H1 (cell line): ENCODE measurements at places on chromosomes 2 and 18.

- H3K4me3 ChIP-seq: no peak overlapping the region
- H3K27me3 ChIP-seq: no peaks in the 10 kb centered on the region
- no peaks in the 10 kb centered on the region for H3K36me3 ChIP-seq
- no peak overlapping the region for H3K27ac ChIP-seq
- H3K4me1 ChIP-seq: no peaks in the 10 kb centered on the region; the same call in none of the 2 replicates
Observed at GRCh38 chr2:22798386-22798785, 586.6 kb upstream of the KLHL29 start.

- H3K27me3 ChIP-seq: no peaks in the 10 kb centered on the region
- no peak overlapping the region for H3K4me3 ChIP-seq
- DNase-seq: no peak
- H3K36me3 ChIP-seq: no peaks in the 10 kb centered on the region
- H3K4me1 ChIP-seq: peaks cover 5% of the 10 kb centered on the region; the same call in 1 of the 2 replicates
Observed at GRCh38 chr2:145593991-145594614, 1074.2 kb upstream of the ZEB2 start.

DNA sequence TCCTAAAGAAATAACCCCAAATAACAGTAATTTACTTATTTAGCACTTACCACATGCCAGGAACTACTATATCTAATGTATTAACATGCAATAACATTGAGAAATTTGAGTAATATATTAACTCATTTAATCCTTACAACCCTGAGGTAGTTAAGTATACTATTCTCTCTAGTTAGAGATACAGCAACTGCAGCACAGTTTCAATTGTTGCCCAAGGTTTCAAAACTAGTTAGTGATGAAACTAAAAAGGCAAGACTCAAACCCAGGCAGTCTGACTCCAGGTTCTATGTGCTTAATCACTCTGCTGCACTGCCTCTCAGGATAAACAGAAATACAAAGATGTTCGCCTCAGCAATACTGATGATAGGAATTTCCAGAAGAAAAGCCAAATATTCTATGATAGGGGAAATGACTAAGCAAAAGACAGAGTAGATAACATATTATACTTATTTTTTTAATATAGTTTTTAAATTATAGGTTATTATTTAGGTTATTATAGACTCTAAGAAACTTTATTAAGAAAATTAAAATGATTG lies 88.0 kb downstream of the SS18 start:
- H3K4me3 ChIP-seq: no peak overlapping the region
- H3K27me3 ChIP-seq: no peaks in the 10 kb centered on the region
- no peaks in the 10 kb centered on the region for H3K36me3 ChIP-seq
- H3K4me1 ChIP-seq: no peaks in the 10 kb centered on the region
- no peak for DNase-seq

DNA sequence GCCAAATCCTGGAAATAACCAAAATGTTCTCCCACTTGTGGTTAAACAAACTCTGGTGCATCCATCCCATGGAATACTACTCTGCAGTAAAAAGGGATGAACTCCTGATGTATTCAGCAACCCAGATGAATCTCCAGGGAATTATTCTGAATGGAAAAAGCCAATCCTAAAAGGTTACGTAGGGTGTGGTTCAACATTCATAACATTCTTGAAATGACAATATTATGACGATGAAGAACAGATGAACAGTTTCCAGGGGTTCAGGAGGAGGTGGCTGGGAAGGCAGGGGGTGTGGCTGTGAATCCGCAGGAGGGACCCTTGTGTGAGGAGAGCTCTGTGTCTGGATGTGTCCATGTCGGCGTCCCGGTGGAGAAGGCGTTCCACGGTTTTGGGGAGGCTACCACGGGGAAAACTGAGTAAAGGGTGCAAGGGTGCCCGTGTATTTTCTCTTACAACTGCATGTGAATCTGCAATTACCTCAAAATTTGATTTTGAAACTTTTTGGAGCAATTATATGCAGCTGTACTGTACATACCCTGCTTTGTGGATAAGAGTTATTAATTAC lies 47.3 kb downstream of the KCNG2 start:
- no peak overlapping the region for H3K4me3 ChIP-seq
- H3K4me1 ChIP-seq: 0 out of 2 replicates have a peak, but pooled peaks cover 2% of the 10 kb centered on the region
- no peaks in the 10 kb centered on the region for H3K36me3 ChIP-seq
- H3K27ac ChIP-seq: no peak overlapping the region

DNA sequence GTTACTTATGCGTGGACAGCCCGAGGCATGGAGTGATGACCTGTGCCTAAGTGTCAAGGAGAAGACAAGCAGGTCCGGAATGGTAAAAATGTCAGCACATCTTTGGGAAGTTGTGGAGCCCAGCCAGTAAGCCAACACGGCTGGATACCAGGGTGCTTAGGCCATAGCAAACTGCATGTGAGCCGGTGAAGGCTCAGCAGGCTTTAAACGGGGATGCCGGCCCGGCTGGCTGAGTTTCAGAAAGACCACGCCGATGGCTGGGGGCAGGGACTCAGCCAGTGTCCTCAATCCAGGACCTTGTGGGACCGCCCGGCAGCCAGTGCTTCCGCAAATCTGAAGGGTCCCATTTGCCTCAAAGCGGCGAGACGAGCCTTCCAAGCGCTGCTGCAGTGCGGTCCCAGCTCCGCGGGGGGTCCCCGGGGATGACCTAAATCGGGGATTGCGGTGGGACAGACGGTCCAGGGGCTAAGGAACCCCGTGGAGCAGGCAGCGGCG lies 946 bp upstream of the AGAP1 start:
- H3K4me3 ChIP-seq: peak overlapping the region; percentile 61
- H3K27ac ChIP-seq: no peak overlapping the region

- no peak for DNase-seq
- peaks cover 7% of the 10 kb centered on the region; the same call in 1 of the 2 replicates for H3K4me1 ChIP-seq
- H3K27me3 ChIP-seq: no peaks in the 10 kb centered on the region
Observed at GRCh38 chr2:101401906-101402305, 14.6 kb upstream of the CREG2 start.

GRCh38 chr2:217392930-217393584 lies 533.2 kb upstream of the TNP1 start:
- DNase-seq: no peak
- no peak overlapping the region for H3K4me3 ChIP-seq
- no peaks in the 10 kb centered on the region for H3K4me1 ChIP-seq

DNA sequence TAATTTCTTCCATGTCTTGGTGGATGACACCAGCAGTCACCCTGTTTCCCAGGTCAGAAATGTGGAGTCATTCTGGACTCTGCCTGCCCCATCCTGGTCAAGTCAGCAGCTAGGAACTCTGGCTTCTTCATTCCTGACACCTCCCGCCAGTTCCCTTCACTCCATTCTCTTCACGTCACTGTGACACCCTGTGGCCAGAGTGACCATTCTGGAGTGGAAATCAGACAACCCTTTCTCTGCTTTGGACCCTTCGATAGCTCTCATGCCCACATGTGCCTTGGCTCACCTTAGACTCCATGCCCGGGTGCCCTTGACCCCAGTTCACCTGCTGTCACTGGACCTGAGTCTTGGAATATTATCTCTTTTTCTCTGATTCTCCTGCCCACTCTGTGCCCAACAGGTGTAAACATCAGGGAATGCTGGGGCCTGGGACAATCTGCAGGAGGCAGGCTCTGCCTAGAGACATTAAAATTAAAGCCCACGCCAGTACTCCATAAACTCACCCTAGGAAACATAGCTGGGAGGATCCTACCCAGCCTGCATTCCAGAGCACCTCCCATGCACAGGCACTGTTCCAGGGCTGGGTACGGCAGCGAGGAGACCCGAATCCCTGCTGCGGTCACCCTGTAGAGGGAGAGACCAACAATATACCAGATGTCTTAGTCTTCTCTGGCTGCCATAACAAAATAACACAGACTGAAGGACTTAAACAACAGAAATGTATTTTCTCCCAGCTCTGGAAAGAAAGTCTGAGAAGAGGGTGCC lies 41.1 kb upstream of the FAHD2A start:
- H3K36me3 ChIP-seq: no peaks in the 10 kb centered on the region
- H3K27ac ChIP-seq: no peak overlapping the region
- no peaks in the 10 kb centered on the region for H3K4me1 ChIP-seq

- H3K27ac ChIP-seq: no peak overlapping the region
- H3K4me1 ChIP-seq: peaks cover 6% of the 10 kb centered on the region
- no peak overlapping the region for H3K4me3 ChIP-seq
- no peaks in the 10 kb centered on the region for H3K36me3 ChIP-seq
- no peak for DNase-seq
Observed at GRCh38 chr2:216246766-216247165, 125.5 kb downstream of the MARCHF4 start.

GRCh38 chr18:31245820-31246219 lies 72.1 kb upstream of the DSG1 start:
- no peaks in the 10 kb centered on the region for H3K27me3 ChIP-seq
- H3K4me3 ChIP-seq: no peak overlapping the region
- DNase-seq: no peak
- H3K36me3 ChIP-seq: no peaks in the 10 kb centered on the region
- no peak overlapping the region for H3K27ac ChIP-seq

DNA sequence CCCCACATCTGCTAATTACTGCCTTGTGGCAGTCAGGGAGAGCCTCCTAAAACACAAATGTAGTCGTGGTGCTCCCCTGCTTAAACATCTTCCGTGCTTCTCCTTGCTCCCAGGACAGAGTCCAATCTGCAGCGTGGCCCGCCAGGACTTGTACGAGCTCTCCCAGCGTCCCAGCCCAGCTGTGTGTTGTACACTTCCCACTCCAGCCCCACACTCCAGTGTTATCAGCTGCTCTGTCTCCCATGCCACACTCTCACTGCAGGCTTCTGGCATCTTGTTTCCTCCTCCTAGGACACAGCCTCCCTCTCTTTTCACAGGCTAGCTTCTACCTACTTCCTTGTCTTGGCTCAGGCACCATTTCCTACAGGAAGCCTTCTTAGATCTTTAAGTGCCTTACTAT lies 199.4 kb downstream of the ALPK2 start:
- no peak overlapping the region for H3K27ac ChIP-seq
- no peaks in the 10 kb centered on the region for H3K36me3 ChIP-seq
- DNase-seq: no peak
- peaks cover 4% of the 10 kb centered on the region for H3K4me1 ChIP-seq
- no peaks in the 10 kb centered on the region for H3K27me3 ChIP-seq

DNA sequence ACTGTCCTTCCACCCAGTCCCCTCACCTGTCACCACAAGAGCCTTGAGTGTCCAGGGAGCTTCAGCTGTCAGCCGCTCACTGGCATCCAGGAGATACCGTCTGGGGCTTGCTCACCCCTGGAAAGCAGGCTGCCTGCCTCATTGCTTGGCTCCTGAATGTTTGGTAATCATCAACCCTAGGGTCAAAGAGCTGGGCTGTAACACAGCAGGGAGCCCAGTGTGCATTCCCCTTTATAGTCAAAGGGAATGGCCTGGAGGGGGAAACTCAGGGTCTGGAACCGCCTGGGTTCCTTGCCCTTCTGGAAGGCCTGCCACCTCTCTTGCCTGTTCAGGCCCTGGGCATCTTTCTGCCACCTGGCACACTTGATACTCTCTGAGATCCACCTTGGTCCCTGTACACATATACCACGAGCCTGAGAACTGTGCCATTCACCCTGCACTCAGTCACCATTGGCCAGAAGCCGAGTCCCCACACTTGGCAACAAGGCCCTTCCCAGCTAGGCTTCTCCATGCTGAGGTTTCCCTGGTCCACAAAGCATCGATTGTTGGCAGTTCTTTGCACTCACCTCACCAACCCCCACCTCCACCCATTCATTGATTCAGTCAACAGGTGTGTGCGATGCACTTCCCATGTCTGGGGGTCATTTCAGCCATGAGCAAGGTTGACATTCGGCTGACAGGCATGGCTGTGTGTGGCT lies 35.0 kb downstream of the TPRKB start:
- no peak overlapping the region for H3K4me3 ChIP-seq
- H3K36me3 ChIP-seq: no peaks in the 10 kb centered on the region

- no peak for DNase-seq
- peaks cover 1% of the 10 kb centered on the region; the same call in 1 of the 2 replicates for H3K27me3 ChIP-seq
- peaks cover 23% of the 10 kb centered on the region for H3K4me1 ChIP-seq
- peak overlapping the region; percentile 38; the same call in 1 of the 2 replicates for H3K27ac ChIP-seq
- H3K36me3 ChIP-seq: no peaks in the 10 kb centered on the region
Observed at GRCh38 chr18:26479681-26480079, 68.7 kb downstream of the KCTD1 start.

DNA sequence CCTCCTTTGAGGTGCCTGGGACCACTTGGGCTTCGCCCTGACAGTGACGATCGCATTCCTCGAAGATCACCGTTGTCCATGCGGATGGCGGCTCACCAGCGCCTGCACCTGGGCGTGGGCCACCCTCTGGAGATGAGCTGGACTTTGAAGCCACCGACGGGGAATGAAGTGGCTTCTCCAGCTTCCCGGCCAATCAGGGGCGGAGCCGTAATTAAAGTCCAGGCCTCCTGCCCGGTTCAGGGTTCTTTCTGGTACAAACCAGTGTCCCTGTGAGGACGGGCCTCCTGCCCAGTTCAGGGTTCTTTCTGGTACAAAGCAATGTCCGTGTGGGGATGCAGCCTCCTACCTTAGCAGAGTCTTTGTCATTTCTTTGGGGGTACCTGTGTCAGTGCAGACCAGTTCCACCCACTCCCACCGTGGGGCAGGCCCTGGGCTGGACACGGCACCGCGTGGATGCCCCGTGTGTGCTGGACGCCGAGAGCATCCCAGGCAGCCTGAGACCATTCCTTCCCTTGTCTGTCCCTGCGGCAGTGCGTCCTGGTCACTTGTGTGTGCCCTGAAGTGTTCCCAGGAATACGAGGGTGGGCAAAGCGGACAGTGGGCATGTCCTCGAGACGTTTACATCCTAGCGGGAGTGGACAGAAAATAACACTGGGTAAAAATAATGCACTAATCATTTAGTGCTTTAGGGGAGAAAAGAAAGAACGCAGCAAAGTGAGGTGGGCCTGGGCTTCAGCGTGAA lies 55.0 kb downstream of the KCNG2 start:
- H3K4me3 ChIP-seq: no peak overlapping the region
- H3K4me1 ChIP-seq: peaks cover 1% of the 10 kb centered on the region; the same call in 1 of the 2 replicates
- H3K27me3 ChIP-seq: no peaks in the 10 kb centered on the region

GRCh38 chr18:1916869-1917523 lies 654.3 kb downstream of the METTL4 start:
- H3K4me1 ChIP-seq: no peaks in the 10 kb centered on the region
- H3K27me3 ChIP-seq: no peaks in the 10 kb centered on the region

GRCh38 chr2:97713296-97714083 lies at the start of gene ZAP70:
ZAP70 (plus strand) TSS chr2:97713576; CDS start chr2:97724037, 10,461 bp downstream.
- no peaks in the 10 kb centered on the region for H3K36me3 ChIP-seq
- H3K27ac ChIP-seq: no peak within 1 kb of the TSS
- DNase-seq: no peak

GRCh38 chr18:50280707-50281294 lies 522 bp downstream of the MBD1 start:
- DNase-seq: no peak
- H3K27me3 ChIP-seq: no peaks in the 10 kb centered on the region
- peak overlapping the region; percentile 74 for H3K27ac ChIP-seq
- H3K4me3 ChIP-seq: peak overlapping the region; percentile 96

- DNase-seq: no peak
- no peaks in the 10 kb centered on the region for H3K4me1 ChIP-seq
- H3K27ac ChIP-seq: no peak overlapping the region
- no peak overlapping the region for H3K4me3 ChIP-seq
Observed at GRCh38 chr2:158575051-158575635, 118.4 kb downstream of the PKP4 start.

- H3K36me3 ChIP-seq: no peaks in the 10 kb centered on the region
- H3K27ac ChIP-seq: no peak overlapping the region
- H3K4me1 ChIP-seq: peaks cover 6% of the 10 kb centered on the region
Observed at GRCh38 chr2:186599186-186599778, 9.4 kb downstream of the ITGAV start.
